Endothelial cell (in vitro differentiated cells): ENCODE measurements at places on chromosomes 7 and 10.

GRCh38 chr10:129808092-129808983 lies 155.7 kb downstream of the EBF3 start:
- DNase-seq, result no peak

GRCh38 chr7:36710186-36710791 lies 14.0 kb downstream of the AOAH start:
- DNase-seq, result no peak

- DNase-seq, result no peak
Measured at GRCh38 chr7:67505449-67505848, 508.8 kb downstream of the TYW1 start.

DNA sequence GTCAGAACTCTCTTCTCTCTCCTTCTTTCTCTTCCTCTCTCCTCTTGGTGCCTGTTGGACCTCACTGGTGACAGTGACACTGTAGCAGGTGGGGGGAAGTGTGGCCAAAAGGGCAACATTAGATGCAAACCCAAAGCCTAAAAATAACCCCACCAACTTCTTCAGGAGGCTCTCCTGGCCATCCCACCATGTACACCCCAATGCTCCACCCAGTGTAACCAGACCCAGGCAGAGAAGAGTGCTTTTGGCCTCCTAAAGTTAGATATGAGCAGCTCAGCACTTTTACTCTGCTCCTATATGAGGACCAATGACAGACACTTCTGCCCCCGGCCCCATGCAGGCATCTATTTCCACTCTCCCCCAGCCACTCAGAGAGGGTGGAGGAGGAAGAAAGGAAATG lies 5.5 kb downstream of the MYOZ1 start:
- DNase-seq, result no peak

DNA sequence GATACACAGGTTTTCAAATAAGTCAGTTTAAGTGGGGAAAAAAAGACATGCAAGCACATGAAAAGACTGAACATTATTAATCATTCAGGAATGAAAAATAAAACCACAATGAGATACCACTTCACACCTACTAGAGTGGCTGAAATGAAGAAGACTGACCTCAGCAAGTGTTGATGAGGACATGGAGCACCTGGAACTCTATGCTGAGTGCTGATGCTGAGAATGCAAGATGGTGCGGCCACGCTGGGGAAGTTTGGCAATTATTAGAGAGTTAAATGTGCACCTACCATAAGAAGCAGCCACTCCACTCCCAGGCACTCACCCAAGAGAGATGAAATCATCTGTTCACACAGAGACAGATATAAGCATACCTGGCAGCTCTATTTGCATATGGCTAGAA lies 32.9 kb upstream of the ELFN1 start:
- no peak for DNase-seq

GRCh38 chr7:157751406-157751805 lies 414.6 kb downstream of the DNAJB6 start:
- no peak for DNase-seq

- no peak for DNase-seq
Measured at GRCh38 chr10:46544989-46545791, 11.3 kb downstream of the GPRIN2 start.

DNA sequence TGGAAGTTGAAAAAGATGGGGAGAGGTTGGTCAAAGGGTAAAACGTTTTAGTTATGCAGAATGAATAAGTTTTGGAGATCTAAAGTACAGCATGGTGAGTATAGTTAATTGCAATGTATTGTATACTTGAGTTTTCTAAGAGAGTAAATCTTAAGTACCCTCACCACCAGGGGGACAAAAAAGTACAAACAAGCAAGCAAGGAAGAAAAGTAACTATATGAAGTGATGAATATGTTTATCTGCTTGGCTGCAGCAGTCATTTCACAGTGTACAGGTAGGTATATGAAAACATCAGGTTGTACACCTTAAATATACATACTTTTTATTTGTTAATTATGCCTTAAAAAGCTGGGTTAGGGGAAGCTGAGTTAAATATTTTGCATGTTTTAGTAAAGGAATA lies 157.3 kb downstream of the PCLO start:
- no peak for DNase-seq

DNA sequence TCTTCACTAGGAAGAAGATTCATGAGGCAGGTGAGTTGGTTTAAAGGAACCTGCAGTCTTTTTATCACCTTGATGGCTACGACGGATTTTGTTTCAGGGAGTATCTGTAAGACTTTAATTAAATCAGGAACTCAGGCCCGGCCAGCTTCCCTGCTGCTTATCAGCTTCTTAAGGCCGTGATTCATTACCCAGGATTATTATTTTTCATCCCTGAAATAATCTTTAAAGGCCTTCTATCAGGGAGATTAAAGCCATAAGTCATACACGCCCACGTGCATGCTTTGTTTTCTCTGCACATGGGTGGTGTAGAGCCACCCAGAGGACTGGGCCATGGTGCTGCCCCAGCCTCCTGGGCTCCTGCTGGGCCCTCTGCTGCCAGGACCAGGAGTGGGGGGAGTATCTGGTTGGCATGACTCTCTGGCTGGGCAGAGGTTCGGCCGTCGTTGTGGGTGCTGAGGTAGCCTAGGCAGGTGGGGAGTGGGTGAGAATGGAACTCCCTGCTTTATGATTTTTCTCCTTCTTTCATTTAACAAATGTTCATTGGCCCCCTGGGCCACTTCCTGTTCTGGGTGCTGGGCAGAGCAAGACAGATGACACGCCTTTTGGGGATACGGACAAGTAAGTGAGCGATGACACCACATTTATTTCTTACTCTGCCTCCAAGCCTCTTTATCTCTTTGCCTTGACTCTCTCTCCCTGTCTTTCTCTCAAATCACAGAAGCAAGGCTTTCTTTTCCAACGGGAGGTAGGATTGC lies 39.0 kb upstream of the PCBD1 start:
- no peak for DNase-seq

GRCh38 chr10:99788598-99789256 lies 6.3 kb downstream of the ABCC2 start:
- DNase-seq, result no peak
